T follicular helper cell (primary cell): ENCODE measurements at places on chromosomes 11 and 22.

GRCh38 chr11:99545616-99546015, 524.9 kb downstream of the CNTN5 start:
- DNase-seq: no peak

DNA sequence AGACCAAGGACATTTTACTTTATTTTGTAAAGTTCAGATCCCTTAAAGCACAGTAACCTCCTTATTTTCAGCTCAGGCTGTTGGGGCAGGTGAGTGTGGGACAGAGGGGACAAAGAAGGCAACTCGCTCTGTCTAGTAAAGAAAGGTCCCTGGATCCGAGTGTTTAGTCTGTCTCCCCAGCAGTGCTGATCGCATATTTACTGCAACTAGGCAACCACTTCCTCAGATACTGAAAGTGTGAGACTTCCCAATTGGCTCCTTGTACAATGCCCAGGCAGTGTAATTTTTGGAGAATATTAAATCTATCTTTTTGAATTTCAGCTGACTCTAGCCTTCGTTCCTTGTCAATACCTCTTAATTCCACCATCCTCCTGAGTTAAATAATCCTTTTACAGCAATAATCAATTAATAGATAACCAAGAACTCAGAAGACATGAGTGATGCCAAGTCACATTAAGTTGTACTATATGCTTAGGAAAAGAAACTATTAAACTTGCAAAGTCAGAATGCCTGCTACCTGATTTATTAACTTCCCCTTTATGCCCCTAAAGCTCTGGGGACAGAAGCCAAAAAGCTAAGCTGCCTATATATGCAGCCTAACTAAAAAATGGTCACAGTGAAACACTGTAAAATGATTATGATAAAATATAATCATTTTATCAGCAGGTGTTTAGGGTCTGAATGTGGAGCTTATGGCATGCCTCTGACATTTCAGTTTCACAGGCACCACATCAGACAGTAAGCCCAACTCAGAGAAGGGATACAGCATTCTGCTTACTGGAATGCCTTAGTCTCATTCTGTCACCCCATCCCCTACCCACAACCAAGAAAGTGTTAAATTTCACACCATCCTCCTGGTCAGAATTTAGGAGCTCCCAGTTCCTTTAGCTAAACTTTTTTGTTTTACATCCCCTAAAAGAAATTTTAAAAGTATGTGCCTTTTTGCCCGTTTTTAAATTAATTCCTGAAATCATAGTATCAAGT, 138.7 kb downstream of the TRIM44 start:
- DNase-seq: no peak

GRCh38 chr11:88324562-88325345, 12.8 kb downstream of the CTSC start:
- no peak for DNase-seq

DNA sequence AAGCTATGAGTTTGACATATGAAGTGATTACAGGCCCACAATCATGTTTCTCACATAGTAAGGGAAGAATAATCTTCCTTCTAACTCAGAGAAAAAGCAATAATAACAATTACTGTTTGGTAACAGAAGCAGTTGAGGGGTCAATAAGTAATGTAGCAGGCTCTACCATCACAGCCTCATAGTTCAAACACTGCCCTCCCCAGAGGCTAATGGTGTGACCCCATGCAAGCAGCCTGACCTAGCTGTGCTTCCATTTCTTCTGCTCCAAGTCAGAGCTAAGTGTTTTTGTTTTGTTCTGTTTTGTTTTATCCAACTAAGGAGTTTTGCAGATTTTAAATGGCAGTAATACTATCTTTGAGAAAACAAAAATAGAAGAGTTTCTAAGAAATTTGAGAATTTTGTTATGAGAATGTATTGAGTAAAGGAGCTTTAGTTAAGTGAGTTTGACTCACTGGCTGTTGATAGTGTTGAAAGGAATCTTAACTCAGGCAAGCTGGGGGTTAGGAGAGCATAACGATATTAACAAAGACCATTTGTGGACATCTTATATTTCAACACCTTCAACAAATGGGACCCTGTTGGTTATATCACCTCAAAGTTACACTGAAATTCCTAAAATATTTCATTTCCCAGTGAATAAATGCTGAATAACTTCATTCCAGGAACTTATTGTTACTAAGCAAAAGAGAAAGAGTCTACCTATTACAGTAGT, 48.5 kb downstream of the GUCY1A2 start:
- DNase-seq: no peak

DNA sequence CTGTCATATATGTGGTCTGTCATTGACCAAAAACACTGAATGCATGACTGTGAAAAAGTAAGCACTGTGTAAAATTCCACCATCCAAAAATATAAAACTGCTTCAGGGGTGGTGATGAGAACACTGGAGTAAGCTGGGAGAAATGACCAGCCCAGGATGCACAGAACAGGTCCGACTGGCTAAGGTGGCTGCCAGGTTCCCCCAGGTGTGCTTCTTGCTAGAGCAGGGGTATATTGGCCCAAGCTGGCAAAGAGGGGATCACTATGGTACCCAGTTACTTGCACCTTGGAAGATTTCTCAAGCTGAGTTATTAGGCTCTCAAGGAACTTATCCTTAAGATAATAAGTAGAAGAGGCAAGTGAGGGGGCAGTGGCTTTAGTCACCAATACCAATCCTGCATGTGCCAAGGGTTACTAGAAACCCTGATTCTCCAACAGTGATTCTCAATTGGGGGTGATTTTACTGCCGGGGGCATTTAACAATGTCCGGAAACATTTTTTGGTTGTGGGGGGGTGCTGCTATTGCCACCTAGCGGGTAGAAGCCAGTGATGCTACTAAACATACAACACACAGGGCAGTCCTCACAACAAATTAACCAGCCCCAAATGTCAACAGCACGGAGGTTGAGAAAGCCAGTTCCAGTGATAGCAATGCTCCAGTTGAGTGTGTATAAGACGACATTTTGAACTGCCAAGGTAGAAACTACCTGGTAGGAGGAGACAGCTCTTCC, 15.7 kb downstream of the SNU13 start:
- DNase-seq: no peak

GRCh38 chr11:111815489-111815888, 49.3 kb upstream of the PPP2R1B start:
- DNase-seq: no peak

- DNase-seq: no peak
These were observed at the start of gene GSTT4 for GRCh38 chr22:24005201-24005600. TSS of gene GSTT4 (minus strand) at chr22:24005453. CDS start at chr22:24005356, 97 bp downstream.

- no peak for DNase-seq
These were observed 751 bp downstream of the MS4A10 start for GRCh38 chr11:60785806-60786361.

DNA sequence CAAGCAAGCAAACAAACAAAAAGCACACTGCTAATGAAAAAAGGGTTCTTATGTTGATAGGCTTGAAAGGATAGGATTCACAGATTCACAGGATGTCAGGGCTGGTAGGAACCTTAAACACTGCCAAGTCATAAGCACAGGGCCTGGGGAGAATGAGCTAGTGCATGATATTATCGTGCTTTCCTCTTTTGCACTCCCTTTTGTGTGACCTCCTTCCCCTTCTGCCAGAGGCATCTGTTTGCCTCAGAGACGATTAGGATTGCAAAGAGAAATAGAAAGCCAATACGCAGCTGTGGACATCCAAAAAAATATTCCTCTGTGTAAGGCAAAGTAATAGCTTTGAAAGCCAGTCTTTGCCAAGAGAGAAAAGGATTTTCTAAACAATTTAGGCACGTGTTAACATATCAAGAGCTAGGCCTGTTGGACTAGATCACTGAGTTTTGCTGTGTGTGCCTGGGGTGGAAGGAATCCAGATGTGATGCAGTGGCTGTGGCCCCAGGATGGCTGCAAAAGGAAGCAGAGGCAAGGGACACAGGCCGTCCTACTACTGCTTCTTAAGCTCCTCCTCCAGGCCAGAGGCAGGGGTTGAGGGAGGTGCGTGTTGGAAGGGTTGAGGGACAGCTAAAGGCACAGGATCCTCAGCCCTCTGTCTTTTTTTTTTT, 30.6 kb downstream of the MCHR1 start:
- DNase-seq: no peak

- DNase-seq: no peak
These were observed 10.5 kb upstream of the MFNG start for GRCh38 chr22:37496651-37497050.

DNA sequence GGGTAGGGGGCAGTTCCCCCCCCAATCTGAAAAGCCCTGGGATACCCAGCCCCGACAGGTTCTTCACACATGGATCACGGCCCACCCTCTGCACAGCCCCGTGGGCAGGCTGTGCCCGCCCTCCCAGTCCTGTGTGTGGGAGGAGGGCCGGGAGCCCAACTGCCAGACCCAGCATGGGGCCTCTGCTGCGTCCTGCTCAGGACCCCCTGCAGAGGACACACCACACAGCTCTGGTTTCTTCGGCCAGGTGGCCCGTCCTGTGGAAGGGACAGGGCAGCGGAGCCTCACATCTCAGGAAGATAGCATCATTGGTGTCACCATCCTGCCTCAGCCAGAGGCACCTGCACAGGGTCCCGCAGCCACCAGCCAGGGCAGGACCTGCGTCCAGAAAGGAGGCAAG, 396.0 kb downstream of the TBC1D22A start:
- no peak for DNase-seq
